ENCODE measurements at places on chromosomes 16 and 17.
A peak's percentile ranks its signal among the peaks of the same experiment; 100 is the strongest.

GRCh38 chr17:3647769-3648555 lies 11.4 kb downstream of the CTNS start:
- peak; percentile 86 for DNase-seq

DNA sequence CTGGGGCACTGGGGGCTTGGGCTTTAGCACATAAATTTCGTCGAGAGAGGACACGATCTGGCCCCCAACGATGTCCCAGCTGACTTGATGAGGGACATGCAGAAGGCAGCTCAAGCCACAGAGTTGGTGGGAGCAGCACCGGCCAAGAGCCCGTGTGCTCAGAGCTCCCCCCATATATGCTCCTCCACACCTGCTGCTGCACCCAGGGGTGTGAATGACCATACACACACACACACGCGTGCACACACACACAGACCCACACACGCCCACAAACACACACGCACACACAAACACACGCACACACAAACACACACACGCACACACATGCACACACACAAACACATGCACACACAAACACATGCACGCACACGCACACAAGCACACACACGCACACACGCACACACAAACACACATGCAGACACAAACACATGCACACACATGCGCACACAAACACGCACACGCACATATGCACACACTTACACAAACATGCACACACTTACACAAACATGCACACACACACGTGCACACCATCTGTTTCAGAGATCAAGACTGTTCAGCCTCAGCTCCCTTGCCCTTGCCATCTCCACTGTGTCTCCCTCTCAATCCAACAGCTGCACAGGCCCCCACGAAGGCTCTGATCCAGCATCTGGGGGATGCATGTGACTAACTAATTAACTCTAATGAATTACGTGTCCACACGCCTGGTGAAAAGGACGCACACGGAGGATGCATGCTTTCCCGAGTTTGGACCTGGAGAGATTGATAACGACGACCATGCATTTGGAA lies 85.6 kb upstream of the TNRC6C start:
- no peak for DNase-seq

GRCh38 chr17:1515640-1516387 lies 598 bp downstream of the INPP5K start:
- DNase-seq: no peak

GRCh38 chr17:11928436-11928835 lies 68.8 kb downstream of the ZNF18 start:
- DNase-seq: no peak

- DNase-seq: peak; percentile 31
Observed at GRCh38 chr16:69930117-69930776, 20.9 kb upstream of the CLEC18A start.

DNA sequence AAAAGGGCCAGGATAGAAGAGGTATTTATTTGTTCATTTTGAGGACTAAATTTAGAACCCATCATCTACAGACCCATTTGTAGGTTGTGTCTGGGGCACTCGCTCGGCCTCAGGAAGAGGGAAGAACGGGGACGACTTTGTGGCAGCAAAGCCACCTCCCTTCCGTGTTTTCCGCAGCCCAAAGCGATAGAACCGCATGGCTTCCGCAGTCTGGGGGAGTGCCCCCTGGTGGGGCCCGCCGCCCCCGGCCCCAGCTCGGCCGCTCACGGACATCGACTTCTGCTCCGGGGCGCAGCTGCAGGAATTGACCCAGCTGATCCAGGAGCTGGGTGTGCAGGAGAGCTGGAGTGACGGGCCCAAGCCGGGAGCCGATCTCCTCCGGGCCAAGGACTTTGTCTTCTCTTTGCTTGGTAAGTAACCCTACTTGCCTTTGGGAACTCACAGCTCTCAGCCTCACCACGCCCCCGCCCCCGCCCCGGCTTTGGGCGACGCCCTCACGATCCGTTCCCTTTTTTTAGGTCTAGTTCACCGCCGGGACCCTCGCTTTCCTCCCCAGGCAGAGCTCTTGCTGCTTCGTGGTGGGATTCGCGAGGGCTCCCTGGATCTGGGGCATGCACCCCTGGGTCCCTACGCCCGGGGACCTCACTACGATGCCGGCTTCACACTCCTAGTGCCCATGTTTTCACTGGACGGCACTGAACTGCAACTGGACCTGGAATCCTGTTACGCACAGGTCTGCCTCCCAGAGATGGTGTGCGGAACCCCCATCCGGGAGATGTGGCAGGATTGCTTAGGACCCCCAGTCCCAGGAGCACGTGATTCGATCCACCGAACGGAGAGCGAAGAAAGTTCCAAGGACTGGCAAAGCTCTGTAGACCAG lies 681 bp downstream of the TMEM102 start:
- peak; percentile 64 for DNase-seq

- no peak for DNase-seq
Observed at GRCh38 chr16:28321700-28322411, 29.5 kb downstream of the SBK1 start.

DNA sequence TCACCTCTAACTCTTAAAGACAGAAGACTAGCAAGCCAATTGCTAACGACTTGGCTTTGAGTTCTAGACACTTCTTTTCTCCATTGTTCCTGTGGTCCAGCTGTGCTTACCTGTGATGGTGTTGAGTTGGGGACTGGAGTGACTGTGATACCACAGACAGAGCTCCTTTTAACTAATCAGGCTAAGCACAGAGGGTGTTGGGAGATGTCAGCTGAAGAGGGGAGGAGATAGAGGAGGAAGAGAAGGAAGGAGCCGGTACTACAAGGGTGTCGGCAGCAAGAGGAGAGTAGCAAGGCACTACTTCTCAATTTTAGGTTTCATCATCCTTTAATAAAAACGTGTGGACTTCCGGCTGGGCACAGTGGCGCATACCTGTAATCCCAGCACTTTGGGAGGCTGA lies 5.1 kb upstream of the MYO1D start:
- DNase-seq: no peak

Data from pancreas (tissue), 10 donors.